Activated CD4-positive, alpha-beta T cell treated with anti-CD3 and anti-CD28 coated beads for 36 hours (primary cell): ENCODE measurements at places on chromosomes 6 and 20. TPM values are rescaled to one million over a fixed set of nuclear protein-coding genes. Genes with fewer than 3 reads are reported as not detected.

GRCh38 chr6:54665278-54665677 is 181.3 kb upstream of the FAM83B start:
- H3K27me3 ChIP-seq: no peaks in the 10 kb centered on the region
- no peak for DNase-seq
- H3K27ac ChIP-seq: no peak overlapping the region

DNA sequence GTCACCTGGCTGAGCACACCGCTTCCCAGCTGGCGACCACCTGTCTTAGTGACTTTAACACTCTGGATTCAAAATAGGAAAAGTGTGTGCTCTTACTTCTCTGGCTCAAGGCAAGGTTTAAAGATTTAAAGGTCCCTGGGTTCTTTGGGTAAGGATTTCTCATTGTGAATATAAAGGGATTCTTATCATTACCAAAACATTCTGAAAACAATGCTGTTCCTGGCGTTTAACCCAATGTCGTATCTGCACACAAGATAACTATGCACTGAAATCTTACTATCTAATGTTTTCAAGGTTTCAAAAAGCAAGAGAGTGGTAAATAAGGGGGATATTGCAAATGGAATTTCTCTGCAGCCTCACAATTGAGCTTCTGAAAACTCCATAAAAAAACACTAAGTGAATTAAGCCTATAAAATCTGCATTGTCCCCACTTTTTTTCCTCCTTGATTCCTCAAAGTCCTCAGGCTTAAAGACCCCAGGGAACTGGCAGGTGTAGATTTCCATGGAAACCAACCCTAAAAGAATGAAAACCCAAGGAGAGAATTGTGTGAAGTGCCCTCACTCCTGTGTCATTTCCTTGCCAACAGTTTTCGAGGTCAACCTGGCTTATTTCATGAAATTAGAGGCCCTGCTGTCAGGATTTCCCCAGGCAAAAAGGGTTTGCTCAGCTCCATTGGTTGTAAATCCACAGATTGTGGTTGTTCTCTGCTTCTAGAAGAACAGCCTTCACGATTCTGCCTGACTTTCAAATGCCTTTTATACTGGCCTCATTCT is 44.0 kb downstream of the BMP2 start:
- no peak overlapping the region for H3K27ac ChIP-seq
- H3K4me3 ChIP-seq: no peak overlapping the region
- no peaks in the 10 kb centered on the region for H3K4me1 ChIP-seq
- no peaks in the 10 kb centered on the region for H3K27me3 ChIP-seq
- DNase-seq: no peak

DNA sequence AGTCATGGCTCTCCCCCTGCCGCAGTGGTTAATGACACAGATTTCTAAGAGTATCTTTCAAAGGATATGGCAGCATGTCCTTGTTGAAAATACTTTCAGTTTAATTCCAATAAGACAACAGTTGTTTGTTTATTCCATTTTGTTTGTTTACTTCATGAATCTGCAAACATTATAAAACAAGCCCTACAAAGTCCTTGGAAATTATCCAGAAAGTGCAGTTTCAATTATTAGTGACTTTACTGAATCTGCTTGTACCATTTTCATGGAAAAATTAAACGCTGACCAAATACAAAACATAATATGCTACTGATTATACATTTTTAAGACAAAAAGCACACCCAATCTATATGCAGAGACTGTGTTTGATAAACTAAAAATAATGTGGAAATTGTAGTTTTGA is 3.3 kb downstream of the HEY2 start:
- no peak overlapping the region for H3K27ac ChIP-seq
- peaks cover 43% of the 10 kb centered on the region for H3K27me3 ChIP-seq
- H3K36me3 ChIP-seq: no peaks in the 10 kb centered on the region
- H3K4me3 ChIP-seq: no peak overlapping the region
- DNase-seq: no peak
- H3K4me1 ChIP-seq: peaks cover 23% of the 10 kb centered on the region

DNA sequence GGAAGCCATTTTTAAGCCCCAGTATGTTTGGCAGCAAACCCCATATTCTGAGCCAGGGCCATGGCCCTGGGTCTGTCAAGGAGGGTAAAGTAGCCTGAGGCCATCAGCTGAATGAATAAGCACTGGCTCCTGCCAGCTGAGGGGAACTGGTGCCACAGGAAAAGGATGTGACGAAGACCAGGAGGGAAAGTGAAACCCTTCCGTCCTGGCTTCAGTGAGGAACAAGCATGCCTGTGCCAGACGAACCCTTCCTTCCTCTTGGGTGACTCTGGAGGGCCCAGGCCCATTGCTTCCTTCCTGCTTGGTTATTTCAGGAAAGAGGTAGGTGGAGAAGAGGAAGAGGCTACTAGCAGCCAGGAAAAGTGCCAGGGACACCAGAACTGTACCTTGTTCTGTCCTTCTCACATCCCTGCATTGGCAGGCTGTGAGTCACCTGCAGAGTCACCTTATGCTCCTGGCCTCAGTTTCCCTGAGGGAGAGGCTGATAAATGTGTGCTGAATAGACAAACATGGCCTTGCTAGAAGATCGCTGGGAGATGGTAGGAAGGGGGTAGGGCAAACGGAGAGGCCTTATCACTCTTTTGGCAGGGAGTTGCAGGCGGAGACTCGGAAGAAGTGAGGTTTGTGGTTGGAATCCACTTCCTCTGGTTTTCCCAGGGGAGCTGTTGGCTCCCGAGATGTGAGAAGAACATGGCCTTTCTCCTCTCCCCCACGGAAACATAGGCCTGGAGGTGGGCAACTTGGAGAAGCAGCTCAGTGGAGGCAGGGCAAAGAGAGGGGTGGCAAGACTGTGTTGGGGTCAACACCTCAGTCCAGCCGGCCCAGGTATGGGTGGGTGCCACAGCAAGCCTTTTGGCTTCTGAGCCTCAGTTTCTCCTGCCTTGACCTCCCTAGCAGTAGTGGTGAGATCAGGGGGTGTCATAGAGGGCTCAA is 37.4 kb downstream of the COX4I2 start:
- peak; percentile 81 for DNase-seq
- H3K36me3 ChIP-seq: peaks cover 72% of the 10 kb centered on the region
- no peaks in the 10 kb centered on the region for H3K27me3 ChIP-seq
- peaks cover 79% of the 10 kb centered on the region for H3K4me1 ChIP-seq

TNXB gene
- 3.5 TPM for total RNA-seq

GRCh38 chr6:136784910-136785746 is 7.1 kb downstream of the MAP3K5 start:
- peaks cover 14% of the 10 kb centered on the region for H3K36me3 ChIP-seq
- peak; percentile 67 for DNase-seq
- H3K4me3 ChIP-seq: peak overlapping the region; percentile 62
- no peaks in the 10 kb centered on the region for H3K27me3 ChIP-seq
- peaks cover 68% of the 10 kb centered on the region for H3K4me1 ChIP-seq

DNA sequence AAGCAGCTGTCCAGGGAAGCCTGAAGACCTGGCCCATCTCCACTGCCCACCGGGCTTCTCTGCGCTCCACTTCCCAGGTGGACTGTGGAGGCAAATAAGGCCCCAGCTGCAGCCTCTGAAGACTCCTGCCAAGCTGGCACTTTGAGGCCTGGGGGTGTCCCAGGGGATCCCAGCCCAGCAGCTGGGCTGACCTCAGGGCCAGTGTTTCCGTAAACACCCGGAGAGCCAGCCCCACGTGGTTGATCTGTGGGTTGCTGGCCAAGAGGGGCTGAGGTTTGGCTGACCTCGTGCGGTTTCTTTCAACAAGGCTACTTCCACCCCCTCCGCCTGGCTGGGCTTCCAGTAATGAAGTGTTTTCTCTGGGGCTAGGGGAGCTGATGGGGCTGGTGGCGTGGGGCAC is 12.4 kb upstream of the CCN5 start:
- no peak for DNase-seq
- peaks cover 2% of the 10 kb centered on the region for H3K27me3 ChIP-seq
- H3K4me3 ChIP-seq: no peak overlapping the region
- H3K36me3 ChIP-seq: no peaks in the 10 kb centered on the region

CENPQ gene
- 16.6 TPM for total RNA-seq

RSPO3 gene
- total RNA-seq: not detected

DNA sequence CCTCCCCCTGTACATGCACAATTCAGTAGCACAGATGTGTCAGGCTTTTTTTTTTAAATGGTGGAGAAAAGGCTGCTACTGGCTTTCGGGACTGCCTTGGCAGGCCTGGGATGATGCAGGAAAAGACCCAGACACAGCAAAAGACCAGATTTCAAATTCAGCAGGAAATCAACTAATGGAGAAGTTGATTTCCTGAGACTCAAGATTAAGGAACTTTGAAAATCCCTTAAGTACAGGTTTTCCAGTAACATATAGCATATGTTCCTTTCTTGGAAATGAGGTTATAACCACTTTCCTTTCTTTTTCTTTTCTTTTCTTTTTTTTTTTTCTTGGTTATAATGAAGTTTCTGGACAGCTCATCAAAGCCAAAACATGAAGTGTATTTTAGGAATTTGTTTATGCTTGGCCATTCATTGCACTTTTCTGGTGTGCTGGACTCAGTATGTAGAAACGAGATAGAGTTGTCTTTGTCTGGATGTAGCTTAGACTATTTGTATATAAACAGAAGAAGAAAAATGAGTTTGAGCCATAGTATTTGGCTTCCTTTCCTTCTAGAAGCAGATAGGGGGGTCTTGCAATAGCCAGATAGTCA is 119.4 kb downstream of the SASH1 start:
- H3K4me1 ChIP-seq: peaks cover 5% of the 10 kb centered on the region
- H3K27ac ChIP-seq: no peak overlapping the region
- DNase-seq: no peak
- no peak overlapping the region for H3K4me3 ChIP-seq
- H3K36me3 ChIP-seq: no peaks in the 10 kb centered on the region

REM1 gene
- total RNA-seq: not detected

GRCh38 chr6:137058037-137058436 is 13.3 kb upstream of the IL20RA start:
- H3K27ac ChIP-seq: no peak overlapping the region
- no peak overlapping the region for H3K4me3 ChIP-seq
- DNase-seq: no peak

GRCh38 chr6:39615622-39616021 is 109.6 kb downstream of the KIF6 start:
- H3K36me3 ChIP-seq: no peaks in the 10 kb centered on the region
- no peak overlapping the region for H3K27ac ChIP-seq
- peaks cover 5% of the 10 kb centered on the region for H3K27me3 ChIP-seq
- no peak for DNase-seq
- H3K4me3 ChIP-seq: no peak overlapping the region
- H3K4me1 ChIP-seq: no peaks in the 10 kb centered on the region

SDC4 gene
- 24.0 TPM for total RNA-seq

GRCh38 chr6:169112483-169113320 is 140.9 kb downstream of the THBS2 start:
- no peak overlapping the region for H3K4me3 ChIP-seq
- no peak overlapping the region for H3K27ac ChIP-seq
- no peaks in the 10 kb centered on the region for H3K4me1 ChIP-seq
- no peaks in the 10 kb centered on the region for H3K36me3 ChIP-seq
- no peaks in the 10 kb centered on the region for H3K27me3 ChIP-seq
- peak; percentile 10 for DNase-seq

DNA sequence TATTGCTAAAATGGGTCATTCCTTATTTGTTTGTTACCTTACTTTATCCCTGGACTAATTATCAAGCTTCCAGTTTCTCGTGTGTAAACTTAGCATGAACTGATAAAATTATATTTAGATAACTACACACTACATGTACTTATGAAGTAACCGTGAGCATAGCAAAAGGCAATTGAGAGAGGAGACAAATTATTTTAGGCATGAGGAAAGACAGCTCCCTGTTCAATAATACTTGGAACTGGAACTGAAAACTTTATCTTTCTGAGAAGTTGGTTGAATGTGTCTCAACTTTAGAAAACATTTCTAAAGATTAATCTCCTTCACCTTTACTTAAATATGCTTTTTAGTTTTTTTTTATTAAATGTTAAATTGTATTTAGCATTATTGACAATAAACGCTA is 11.4 kb downstream of the CRISP3 start:
- H3K4me1 ChIP-seq: no peaks in the 10 kb centered on the region
- H3K27me3 ChIP-seq: no peaks in the 10 kb centered on the region

DNA sequence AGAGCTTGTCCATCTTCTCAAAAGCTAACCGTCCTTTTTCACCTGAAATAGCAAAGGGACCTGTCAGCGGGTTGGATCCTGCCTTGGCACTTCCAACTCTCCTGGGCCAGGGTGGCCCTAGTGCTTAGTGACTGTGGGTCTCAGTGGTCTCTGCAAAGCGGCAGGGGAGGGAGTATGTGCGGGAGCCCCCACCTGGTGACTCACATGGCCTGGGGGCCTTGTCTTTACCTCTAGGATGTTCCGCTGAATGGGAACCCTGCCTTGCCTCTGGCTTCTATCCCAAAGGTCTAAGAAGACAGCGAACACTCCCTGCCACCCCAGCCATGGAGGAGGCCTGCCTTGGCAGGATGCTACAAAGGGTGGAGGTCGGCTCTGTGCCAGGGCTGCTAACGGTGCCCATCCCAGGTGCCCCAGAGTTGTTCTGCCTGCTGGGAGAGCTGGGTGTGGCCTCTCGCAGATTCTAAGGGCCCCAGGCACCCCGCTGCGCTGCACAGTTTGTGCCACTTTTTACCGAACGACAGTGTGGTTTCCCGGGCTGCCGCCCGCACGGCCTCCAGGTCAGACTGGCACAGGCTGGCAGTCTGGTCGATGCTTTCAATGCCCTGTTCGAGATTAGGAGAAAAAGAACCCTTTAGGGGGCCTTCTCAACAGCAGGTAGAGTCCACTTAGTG is 77.2 kb downstream of the PTPN1 start:
- H3K4me3 ChIP-seq: no peak overlapping the region
- DNase-seq: no peak
- H3K27me3 ChIP-seq: no peaks in the 10 kb centered on the region
- peaks cover 22% of the 10 kb centered on the region for H3K36me3 ChIP-seq
- H3K27ac ChIP-seq: no peak overlapping the region

WFDC12 gene
- total RNA-seq: not detected

PIGT gene
- total RNA-seq: 65.7 TPM

DNA sequence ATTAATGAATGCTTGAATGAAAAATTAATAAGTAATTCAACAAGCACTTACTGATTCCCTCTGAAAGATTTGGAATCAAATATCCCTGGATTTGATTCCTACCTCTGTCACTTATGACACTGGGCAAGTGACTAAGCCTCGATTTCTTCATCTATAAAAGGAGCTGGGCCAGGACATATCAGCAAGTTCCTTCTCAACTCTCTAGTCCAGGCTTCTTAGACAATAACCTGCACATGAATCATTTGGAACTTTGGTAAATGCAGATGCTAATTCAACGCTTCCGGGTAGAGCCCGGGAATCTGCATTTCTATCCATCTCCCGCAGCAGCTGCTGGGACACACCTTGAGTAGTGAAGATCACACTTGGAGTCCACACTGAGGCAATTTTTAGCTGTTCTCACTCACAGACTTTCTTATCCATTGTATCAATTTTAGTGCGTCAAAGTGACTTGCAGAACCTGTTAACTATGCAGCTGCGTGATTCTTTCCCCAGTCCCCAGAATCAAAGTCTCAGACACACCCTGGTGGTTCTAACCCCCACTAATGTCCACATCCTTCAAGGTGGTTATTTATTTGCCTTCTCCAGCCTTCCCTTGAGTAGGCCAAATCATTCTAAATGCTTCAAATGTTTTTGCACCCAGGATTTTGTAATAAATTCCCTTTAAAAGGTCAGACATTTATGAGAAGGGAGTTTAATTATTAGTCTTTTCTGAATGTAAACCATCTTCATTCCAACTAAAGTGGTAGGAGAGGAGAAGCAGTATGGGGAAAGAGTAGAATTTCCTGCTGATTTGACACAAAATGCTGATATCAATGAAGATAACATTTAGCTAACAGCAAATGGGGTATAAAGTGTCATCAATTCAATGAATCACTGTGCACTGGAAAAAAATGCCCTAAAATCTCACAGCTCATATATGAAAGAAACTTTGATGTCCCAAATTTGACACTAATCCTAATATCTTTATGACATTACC is 26.0 kb upstream of the CCND3 start:
- H3K27me3 ChIP-seq: no peaks in the 10 kb centered on the region
- H3K4me1 ChIP-seq: peaks cover 89% of the 10 kb centered on the region
- DNase-seq: peak; percentile 14
- peak overlapping the region; percentile 92 for H3K27ac ChIP-seq
